Coronary artery (tissue), 2 donors: ENCODE measurements at places on chromosomes 1 and 21.

GRCh38 chr1:210085359-210085758 lies 147.2 kb upstream of the SERTAD4 start:
- DNase-seq: no peak

GRCh38 chr21:45523411-45524101 lies 18.7 kb downstream of the SLC19A1 start:
- no peak for DNase-seq

GRCh38 chr1:17573518-17574041 lies 34.1 kb downstream of the ARHGEF10L start:
- no peak for DNase-seq

GRCh38 chr1:41480204-41481108 lies 4.0 kb downstream of the EDN2 start:
- no peak for DNase-seq

DNA sequence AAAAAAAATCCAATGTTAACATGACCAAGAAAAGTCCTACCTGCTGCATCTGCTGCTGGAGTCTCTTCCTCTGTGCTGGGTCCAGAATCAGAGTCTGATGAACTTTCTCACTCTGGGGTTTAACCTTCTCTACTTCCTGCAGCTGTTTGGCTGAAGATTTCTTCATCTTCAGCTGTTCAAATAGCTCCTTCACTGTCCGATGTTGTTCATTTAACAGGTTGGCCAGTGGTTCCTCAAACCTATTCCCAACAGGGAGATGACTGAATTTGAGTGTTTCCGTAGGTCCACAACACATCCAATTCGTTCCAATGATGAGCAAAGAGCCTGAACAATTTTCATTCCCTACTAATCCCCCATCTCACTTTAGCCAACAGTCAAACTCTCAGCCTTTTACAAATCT lies 79.4 kb downstream of the GON4L start:
- no peak for DNase-seq

DNA sequence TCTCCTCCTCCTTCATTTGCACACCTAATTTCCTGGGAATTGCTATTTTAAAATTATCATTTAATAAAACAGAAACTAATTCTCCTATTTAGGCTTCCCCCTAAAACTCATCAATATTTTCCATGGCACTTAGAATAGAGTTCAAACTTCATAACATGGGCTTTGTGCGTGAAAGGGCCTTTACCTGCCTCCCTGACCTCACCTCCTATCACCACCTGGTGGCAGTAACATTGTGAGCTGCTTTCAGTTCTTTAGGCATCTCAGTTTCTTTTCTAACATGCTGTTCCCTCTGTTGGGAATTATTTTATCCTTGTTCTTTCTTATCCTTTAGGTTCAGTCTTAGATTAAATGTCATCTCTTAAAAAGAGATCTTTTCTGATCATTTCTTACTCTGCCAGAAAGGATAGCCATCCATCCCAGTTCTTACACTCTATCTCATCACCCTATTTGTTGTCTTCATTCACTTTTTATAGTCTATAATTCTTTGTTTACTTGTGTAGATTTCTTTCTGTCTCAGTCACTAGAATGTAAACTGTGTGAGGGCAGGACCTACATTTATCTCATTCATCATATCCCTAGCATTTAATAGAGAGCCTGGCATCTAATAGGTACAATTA lies 133.8 kb upstream of the KIAA1614 start:
- no peak for DNase-seq
